ENCODE measurements at places on chromosomes 1 and 21.
A peak's percentile ranks its signal among the peaks of the same experiment; 100 is the strongest.

DNA sequence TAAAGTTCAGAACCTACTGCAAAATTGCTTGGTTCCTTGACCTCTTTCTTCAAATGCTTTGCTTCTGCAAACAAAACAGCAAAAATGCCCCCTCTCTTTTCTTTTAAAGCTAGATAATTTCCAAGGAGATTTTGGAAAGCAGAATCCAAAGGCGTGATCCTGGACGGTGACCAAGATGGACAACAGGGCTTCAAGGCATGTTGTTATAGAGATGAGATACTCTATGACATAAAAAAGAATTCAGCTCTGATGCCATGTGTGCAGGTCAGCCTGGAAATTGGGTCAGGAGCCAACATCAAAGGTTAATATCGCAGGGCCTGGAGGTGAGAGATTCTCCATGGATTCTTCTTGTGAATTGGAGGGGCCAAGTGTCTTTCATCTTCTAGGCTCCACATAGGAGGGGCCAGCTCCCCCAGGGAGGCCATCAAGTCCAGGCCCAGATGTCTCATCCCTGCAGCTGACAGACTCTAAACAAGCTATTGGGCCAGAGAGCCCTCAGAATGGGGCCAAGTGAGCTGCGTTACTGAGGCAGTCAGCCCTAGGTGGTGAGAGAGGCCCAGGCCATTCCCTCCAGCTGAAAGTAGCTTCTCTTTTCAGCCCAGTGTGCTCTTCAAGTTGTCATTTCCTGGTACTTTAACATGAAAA lies 45.5 kb downstream of the NMNAT2 start:
- no peak for DNase-seq

DNA sequence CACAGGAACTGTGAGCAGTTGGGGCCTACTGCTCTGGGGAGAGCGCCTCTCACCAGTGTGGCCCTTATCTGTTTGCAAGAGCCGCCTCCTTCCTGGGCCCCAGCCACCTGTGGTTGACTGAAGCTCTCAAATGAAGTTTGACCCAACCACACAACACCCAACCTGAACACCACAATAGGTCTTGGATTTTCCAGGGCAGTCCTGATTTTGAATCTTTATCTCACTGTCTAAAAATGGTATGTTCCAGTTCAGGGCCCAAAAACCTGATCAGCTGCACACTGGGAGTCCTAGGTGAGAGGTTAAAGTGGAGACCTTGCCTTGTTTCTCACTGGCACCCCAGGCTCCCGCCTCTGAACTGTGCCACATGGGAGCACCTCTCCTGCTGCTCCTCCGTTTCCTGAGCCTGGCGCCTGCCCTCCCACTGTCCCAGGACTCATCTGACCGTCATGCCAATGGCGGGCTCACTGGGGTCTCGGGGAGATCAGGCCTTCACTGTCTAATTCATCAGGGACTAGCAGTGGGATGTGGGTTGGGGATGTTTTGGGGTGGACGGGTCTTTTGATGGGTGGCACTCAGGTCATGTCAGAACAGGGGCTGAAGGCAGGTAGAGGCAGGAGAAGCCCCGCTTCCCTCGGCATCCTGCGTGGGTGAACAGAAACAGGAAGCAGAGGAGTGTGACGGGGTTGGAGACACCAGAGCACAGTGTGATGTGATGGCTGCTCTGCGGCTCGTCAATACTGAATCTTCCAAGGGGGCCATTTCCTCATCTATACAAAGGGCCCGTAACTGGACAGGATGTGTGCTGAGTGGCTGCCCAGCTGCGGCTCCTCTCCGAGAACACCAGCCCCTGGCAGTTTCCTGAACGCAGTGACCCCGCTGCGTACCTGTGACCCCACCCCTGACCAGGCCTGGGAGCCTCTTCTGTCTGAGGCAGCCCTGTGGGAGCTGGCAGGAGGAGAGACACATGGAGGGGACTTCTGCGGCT lies 59.6 kb upstream of the ITPKB start:
- DNase-seq = peak; percentile 13

- no peak for DNase-seq
Observed at GRCh38 chr1:161092621-161093028, 3.3 kb upstream of the NECTIN4 start.

GRCh38 chr21:38307771-38308531 lies 51.2 kb downstream of the KCNJ15 start:
- peak; percentile 74 for DNase-seq

GRCh38 chr1:161242313-161242712 lies 4.3 kb upstream of the NR1I3 start:
- no peak for DNase-seq

DNA sequence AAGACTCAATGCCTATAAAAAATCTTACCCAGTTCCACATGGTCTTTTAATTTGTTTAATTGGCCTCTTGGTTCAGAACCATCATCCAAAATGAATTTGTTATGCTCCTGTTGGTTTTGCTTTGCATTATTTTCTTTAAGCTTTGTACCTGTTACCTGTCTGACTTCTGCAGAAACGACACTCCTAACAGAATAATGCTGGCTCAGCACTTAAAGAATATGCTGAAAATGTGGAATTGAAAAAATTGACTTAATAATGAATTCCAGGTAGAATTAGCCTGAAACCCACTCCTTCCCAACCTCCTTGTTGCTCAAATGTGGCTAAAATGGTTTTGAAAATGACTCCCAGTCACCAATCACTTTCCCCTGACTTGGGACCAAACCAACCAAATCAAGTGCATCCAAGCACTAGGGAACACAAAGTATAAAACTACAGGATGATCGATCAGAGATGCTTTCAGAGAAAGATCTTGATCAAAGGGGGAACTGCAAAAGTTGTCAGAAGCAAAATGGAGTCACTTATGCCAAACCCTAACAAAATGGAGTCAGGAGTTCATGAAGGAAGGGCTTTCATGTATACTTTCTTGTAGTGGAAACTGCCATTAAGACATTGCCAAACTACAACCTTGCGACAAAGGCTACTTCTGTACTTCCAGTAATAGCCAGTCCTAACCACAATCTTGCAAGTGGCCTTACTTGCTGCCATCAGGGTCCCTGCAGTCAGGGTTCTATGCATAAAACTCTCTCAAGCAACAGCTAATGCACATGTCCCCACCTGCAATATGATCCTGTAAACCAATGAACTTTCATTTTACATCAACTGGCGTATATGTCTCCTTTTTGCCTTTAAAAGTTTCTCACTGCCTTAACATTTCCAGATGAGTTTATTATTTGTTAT lies 5.4 kb downstream of the GBP7 start:
- DNase-seq = no peak

- DNase-seq = no peak
Observed at GRCh38 chr1:67767103-67767782, 66.0 kb downstream of the GNG12 start.

GRCh38 chr1:8184301-8184700 lies 133.6 kb upstream of the SLC45A1 start:
- no peak for DNase-seq

GRCh38 chr1:89606227-89606980 lies 26.5 kb upstream of the LRRC8C start:
- DNase-seq = no peak

GRCh38 chr1:36542024-36542961 lies 59.6 kb upstream of the CSF3R start:
- DNase-seq = no peak

GRCh38 chr1:19462781-19463503 lies 22.4 kb downstream of the CAPZB start:
- DNase-seq = no peak

DNA sequence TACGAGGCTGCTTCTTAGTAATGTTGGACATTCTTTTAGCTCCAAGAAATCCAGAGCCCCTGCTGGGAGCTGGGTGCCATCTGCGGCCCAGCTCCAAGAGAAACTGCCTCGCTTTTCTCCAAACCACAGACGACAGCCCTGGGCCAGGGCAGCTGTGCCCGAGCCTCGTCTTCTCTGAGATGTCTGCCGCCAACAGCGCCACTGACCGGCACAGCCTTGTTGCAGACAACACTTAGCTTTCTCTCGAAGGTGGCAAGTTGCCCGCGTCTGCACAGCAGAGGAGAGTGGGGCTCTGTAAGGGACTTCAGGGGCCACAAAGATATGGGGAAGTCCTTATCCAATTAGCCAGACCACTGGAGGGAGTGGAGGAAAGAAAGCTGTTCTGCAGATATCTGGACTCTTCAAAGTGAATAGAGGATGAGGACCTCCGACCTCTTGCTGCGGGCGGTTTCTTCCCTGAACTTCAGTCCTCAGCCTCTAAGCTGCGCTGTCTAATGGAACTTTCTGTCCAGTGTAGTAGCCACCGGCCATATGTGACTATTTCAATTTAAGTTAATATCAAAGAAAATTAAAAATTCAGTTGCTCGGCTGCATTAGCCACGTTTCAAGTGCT lies 63.9 kb upstream of the DISP3 start:
- DNase-seq = no peak

DNA sequence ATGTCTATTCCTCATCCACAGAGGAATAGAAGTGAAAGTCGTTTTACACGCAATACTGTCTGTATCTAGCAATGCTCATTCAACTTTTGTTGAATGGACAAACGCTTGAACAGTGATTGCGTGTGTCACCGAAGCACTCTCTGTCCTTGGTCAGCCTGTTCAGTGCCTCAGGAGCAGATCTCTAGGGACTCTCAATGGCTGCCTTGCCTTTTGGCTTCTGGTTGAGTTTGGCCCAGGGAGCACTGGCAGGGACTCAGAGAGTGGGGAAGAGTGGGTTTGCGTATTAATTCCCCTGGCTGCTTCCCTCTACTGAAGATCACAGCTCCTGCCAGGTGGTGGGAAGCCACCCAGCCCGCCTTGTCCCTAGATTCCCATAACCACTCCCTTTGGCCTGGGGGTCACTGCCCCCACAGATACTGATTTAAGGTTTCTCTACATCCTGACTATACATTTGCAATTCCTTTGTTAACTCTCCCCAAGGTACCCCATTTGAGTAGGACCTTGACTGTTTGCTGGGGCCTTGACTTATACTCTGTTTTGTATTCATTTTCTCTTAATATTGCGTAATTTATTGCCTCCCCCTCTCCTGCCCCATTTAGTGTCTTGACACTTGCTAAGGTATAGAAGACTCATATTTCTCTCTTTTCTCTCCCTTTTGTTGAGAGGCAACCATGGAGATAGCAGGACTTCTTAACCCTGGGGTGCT lies 61.7 kb upstream of the USP24 start:
- no peak for DNase-seq

DNA sequence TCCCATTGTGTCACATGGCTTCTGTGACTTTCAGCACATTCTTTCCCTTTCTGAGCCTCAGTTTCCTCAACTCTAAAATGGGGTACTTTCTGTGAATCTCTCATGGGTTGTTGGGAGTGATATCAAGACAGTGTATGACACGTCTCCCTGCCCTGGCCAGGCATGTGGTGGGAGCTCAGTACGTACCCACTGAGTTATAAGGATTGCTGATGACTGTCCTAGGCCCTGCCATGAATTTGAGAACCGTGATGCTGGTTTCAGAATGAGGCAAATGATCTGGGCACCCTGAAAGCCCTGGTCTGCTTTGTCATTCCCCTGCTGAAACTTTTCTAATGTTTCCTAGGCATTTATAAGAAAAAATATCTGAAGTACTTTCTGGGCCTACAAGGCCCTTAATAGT lies 3.6 kb downstream of the ZNF362 start:
- DNase-seq = no peak

DNA sequence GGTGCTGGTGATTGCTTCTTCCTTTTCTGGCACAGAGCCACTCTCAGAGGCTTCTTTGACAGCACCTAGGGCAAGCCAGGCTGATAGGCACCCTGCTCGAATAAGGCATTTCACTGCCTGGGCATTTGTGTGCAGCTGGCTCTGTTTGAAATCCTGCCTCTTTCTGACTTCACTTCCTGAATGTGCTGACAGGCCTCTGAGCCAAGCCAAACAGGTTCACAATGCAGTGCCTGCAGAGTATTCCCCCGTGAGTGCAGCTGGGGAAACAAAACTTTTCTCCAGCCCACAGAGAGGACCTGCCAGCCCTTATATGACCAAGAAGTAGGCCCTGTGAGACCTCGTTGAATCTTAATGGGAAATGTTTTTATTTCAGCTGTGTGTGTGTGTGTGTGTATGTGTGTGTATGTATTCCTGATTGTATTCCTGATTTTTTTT lies 10.4 kb downstream of the JUN start:
- peak; percentile 38 for DNase-seq

DNA sequence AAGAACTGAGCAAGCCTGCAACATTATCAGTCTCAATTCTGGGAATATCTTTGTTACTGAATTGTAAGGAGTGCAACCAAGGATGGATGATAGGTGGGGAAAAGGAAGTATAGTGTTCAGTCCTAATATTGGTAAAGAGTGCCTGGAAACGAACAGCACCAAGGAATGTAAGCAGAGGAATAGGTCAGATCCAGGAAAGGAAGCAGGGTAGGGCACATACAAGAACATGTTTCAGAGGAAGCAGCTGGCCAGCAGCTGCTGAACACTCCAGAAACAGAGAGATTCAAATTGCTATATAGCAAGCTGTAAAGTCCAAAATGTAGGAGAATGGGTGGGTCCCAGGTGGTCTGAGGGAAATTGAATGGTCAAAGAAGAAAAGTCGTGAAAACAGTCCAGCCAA lies 37.9 kb downstream of the CRB1 start:
- DNase-seq = no peak

Data from lung (tissue), 17 donors.